Activated CD4-positive, alpha-beta T cell treated with anti-CD3 and anti-CD28 coated beads, Interleukin-2, amount 50 U/mL, for 4 hours (primary cell): ENCODE measurements at places on chromosomes 5 and 9.

- peak; percentile 11 for DNase-seq
Measured at GRCh38 chr9:35489313-35490154, at the start of gene RUSC2. Gene RUSC2, plus strand, starts transcription at chr9:35490111. Its CDS starts 56,411 bp downstream, at chr9:35546522.

- DNase-seq = no peak
Measured at GRCh38 chr9:129334105-129334935, 156.3 kb upstream of the IER5L start.

- no peak for DNase-seq
Measured at GRCh38 chr5:154934881-154935280, 3.1 kb downstream of the GEMIN5 start.

DNA sequence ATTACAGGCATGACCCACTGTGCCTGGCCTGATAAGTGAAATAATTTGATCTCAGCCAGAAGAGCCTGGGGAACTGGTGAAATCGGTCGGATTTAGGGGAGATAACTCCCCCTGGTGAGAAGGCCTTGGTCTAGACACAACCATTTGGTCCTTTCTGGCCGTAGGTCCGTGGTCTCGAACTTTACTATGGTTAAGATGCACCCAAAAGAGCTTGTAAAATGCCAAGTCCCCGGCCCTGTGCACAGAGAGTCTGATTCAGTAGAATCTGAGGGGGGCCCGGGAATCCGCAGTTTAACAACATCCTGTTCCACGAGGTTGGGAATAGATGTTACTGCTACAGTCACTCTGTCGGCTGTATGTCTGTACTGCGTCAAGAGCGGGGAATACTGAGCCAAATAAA lies 140.7 kb downstream of the C9orf50 start:
- DNase-seq = no peak

- DNase-seq = no peak
Measured at GRCh38 chr5:149646564-149646963, 65.3 kb downstream of the ARHGEF37 start.

DNA sequence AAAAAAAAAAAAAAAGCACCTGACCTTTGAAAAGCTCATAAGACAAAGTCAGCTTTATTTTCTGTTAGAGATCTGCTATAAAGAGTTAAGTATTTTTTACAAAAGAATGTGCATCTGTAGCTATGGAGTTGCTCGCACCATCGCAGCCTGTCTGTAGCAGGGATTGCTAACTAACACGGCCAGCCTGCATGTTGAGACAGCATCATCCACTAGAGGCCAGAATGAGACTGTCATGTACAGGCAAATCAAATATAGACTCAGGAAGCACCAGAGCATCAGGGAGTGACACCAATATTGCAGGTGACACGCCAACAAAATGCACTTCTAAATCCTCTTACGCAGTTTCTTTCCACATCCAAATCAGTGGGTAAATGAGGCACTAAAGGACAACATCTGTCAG lies 136.3 kb upstream of the RASEF start:
- no peak for DNase-seq

- no peak for DNase-seq
Measured at GRCh38 chr5:17275289-17276158, 58.1 kb downstream of the BASP1 start.

DNA sequence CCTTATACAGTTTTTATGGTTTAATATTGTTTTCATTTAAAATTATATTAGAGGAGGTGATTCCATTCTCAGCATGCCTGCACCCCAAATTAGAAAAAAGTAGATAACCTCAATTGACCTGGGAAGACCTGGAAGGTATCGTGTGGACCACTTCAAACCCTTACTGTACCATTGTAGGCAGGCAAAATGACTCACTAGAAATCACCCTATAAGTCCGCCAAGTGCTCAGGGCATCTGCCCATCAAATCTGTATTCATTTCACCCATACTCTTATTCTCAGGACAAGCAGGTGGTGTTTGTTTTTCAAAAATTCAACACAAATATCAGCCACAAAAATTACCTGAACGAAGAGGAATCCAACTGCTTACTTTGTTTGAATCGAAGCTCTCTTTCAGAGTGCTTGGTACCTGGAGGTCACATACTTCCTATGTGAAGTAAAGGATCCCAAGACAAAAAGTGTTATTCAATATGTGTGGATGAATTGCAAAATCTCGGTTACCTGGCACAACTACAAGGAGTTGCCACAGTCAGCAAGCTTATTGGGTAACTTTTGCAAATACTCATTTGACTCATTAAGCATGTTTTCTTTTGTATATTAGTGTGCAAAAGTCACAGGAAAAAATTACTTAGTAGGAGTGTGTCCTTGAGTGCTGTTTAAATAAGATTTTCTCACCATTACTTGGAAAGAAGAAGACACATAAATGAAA lies 216.2 kb downstream of the ENC1 start:
- DNase-seq = no peak

- no peak for DNase-seq
Measured at GRCh38 chr9:114078021-114078780, at the start of gene AMBP. Gene AMBP, minus strand, starts transcription at chr9:114078300. Its CDS starts 91 bp downstream, at chr9:114078209.

- DNase-seq = no peak
Measured at GRCh38 chr5:71982717-71983395, 124.4 kb upstream of the MAP1B start.

DNA sequence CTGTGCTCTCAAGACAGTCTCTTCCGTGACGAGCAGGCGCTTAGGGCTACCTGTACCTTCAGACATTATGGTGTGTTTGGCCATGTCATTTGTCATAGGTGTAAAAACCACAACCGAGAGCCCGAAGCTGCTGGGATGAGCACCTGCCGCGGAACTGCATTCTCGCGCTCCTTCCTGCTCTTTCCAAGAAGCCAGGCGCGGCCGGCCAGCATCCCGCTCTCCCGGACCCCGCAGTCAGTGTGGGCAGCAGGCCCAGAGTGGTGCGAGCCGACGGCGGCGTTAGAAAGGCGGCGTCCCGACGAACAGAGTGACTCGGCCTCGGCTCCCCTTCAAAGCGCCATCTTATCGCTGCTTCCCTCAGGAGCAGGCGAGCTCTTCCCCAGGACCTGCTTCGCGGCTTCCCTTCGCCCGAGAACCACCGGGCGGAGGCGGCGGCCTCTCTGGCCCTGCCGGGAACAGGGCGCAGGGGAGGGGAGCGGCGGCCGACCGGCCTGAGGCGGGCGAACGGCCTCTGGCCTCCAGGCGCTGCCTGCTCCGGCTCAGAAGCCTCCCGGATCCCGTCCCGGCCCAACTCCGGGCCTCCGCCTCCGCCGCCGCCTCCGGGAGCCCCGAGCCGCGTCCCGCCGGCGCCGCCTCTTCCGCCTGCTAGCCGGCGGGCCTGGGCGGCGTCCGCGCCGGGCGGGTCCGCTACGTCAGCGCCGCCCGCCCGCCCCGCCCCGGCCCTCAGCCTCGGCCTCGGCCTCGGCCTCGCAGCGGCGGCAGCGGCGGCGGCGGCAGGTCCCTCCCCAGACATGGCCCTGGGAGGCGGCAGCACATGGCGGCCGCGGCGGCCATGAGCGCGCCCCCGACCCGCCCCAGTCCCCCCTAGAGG lies at the start of gene FAM120A:
Gene FAM120A, plus strand, starts transcription at position 741 of the 871 bp plus-strand sequence. CDS start 231 bp downstream, outside the sequence.
- peak; percentile 68 for DNase-seq
